ENCODE measurements at places on chromosomes 1 and 21.

DNA sequence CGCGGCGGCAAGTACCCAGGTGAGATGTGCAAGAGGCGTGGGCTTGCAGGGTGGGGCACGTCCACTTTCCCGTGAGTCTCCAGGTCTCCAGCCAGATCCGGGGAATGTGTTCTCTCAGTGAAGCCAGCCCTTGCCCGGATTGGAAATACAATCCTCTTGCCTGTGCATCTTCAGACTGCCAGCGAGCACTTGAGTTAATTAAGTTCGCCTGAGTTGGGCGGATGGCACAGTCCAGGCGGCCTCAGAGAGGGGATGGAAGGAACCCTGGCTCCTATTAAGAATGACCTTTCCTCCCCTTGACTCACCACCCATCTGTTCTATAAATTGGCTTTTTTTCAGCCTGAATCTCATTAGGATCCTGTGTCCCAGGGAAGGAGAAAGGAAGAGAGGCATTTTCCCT lies 33.3 kb upstream of the CNTN2 start:
- no peak for DNase-seq

GRCh38 chr1:7100479-7100878 lies 315.2 kb downstream of the CAMTA1 start:
- DNase-seq: no peak

DNA sequence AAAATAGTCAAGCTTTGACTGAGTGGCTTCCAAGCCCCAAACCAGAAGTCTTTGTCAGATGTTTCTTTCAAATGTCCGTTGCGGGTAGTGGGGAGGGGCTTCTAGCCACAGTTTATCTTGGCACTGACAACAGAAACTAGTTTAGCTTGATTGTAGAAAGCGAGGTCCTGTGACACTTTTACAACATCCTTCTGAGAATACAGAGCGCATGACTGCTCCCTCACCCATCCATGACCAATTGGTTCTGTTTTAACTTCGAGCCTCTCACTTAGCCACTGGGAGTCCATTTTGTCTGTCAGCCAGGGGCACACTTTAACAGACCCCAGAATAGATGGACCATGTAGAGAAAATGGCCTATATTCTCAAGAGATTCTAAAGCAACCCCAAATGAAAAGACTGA lies 199.2 kb upstream of the ST6GALNAC5 start:
- no peak for DNase-seq

DNA sequence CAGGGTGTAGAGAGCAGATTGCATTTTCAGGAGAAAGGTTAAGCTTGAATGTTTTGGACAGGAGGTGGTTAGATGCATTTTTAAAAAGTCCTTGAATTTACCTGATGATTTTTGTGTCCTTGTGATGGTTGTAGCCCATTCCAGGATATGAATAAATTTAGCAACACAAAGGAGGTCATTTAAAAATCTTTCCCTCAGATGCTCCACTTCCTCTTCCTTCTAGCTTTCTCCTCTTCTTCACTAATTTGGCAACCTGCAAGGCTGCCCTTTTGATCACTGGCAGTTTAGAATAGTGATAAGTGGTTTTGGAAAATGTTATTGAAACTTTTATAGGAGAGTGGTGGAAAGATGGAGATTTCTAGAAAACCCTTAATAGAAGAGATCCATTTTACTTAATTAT lies 124.0 kb downstream of the LMO4 start:
- DNase-seq: no peak

- no peak for DNase-seq
These were observed 32.7 kb upstream of the ANGPTL7 start for GRCh38 chr1:11156441-11156840.

DNA sequence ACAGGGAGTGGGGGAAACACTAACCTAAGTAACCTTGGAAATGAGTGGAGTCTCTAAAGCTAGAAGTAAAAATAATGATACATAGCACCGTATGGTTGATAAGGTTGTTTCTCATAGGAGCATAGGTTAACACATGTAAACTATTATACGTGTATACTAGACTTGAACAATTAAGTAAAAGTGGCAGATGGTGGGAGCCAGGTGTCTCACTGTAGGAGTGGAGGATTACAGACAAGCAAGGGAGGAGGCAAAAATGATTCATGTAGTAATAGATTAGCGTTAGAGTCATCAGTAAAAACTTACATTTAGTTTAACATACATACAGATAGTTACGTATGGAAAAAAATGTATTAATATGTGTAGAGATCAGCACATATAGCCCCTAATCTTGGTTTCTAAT lies 138.4 kb upstream of the DSCAM start:
- no peak for DNase-seq

DNA sequence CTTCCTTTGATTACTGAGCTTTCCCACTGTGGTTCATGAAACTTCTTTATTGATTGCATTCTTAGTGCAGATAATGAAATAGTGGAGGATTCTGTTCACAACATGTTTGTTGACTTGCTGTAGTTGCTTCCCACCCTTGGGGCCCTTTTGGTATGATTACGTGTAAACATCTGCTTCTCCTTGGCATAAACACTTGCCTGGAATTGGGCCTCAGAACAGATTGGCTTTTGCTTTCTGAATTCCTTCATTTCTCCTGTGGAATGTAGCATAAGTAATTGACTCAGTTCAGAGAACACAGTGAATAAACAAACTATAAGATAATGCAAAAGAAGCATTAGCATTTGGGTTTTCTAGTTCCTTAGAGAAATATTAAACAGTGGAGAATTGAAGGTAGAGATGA lies 59.5 kb upstream of the LAMC2 start:
- DNase-seq: peak; percentile 54

- DNase-seq: no peak
These were observed 168.0 kb downstream of the PRDM16 start for GRCh38 chr1:3236955-3237354.

- peak; percentile 43 for DNase-seq
These were observed 717 bp downstream of the YBX1 start for GRCh38 chr1:42682739-42683531.

GRCh38 chr1:232305050-232305449 lies 324.9 kb downstream of the SIPA1L2 start:
- DNase-seq: no peak

DNA sequence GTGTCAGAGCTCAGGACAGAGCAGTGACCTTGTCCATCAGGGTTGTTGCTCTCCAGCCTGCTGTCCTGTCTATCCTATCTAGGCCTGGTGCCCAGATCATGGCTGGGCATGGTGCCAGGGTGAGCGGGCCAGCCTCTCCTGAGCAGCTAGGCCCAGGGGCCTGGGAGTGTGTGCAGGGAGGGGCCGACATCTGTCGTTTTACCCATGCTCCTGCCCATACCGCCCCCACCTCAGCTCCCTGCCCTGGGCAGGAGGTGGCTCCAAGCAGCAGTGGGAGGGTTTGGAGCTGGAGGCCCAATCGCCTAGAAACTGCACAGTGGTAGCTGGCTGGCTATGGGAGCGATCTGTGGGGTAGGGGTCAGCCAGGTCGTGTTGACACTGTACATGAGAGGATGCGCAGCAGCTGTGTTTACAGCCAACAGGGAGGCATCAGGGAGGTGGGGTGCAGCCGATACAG lies 6.5 kb downstream of the INSRR start:
- DNase-seq: no peak

DNA sequence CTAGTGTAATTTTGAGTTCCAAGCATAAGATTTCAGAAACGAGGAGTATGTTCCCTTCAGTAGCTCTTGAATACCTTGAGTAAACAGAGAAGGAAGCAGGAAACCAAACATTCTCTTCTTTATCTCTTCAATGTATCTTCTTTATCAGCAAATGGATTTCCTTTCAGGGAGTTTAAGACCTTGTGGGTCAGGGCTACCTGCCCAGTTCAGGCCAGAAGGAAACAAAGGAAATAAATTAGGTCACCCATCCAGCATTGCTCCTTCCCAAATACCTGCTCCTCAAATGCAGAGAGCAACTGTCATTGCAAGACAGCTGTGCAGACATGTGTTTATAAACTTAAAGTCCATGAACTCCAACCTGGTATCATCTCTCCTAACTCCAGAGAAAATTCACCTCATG lies 130.1 kb upstream of the SOD1 start:
- no peak for DNase-seq

DNA sequence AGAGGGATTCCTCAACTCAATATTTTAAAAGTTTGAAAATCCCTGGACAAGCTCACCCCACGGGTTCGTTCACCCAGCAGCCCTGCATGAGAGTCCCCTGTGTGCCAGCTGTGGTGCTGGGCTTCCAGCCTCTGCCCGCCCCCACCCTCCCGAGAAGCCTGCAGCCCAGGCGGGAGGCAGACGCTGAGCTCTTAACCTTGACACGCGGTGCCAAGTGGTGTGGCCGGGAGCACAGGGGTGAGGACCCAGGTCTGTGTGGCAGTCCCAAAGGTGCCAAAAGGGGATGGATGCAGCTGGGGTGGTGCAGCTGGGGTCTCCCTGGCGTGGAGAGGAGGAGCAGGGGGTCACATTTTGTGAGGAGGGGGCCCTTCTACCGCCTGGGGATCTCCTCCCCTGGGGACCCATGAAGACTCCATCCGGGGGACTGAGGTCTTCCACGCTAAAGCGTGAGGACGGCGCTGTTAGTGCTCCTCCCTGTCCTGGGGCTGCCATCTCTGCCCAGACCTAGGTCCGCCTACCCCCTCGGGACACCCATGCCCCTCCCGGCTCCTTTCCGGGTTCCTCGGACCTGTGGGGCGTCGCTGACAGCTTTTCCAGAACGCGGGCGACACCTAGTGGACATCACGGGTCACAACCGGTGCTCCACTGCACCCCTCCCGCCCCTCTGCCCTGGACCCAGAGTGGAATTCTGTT lies 12.9 kb downstream of the PLA2G2F start:
- DNase-seq: peak; percentile 62

GRCh38 chr1:44609412-44609767 lies 64.9 kb downstream of the TMEM53 start:
- no peak for DNase-seq

DNA sequence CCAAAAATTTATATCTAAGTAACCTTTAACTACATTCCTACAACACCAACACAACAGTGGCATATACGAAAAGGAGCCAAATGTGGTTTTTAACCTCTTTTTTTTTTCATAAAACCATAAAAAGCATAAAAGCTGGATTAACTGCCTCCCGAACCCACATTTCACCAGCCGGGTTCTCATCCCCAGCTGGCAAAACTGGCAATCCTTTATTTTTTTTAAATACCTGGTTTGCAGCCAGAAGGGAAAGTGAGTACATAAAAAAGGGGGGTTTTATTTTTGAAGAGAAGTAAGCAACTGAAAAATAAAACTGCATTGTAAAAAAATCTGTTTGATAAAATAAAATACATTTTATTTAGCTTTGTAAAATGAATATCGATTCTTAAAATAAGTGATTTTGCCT lies 295.4 kb downstream of the AKT3 start:
- DNase-seq: no peak

- no peak for DNase-seq
These were observed 27.9 kb downstream of the ANGEL2 start for GRCh38 chr1:212987702-212988322.

DNA sequence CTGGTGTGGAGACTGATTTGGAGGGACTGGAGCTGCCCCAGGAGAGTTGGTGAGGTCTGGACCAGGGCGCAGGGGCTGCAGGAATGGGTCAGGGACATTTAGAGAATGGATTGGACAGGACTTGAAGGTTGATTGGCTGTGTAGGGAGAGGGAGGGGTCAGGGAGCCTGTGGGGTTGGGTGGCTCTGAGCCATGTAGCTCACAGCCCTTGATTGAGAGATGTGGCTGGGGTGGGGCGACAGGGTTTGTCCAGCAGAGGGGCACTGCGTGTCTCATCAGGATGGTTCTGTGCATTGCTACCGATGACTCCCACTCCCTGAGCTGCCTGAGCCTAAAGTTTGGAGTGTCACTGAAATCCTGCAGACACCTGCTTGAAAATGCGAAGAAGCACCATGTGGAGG lies 12.1 kb downstream of the AZIN2 start:
- DNase-seq: no peak

- DNase-seq: no peak
These were observed 4.6 kb downstream of the CHD1L start for GRCh38 chr1:147246910-147247655.

- DNase-seq: no peak
These were observed 19.2 kb upstream of the PARP1 start for GRCh38 chr1:226427131-226427530.

DNA sequence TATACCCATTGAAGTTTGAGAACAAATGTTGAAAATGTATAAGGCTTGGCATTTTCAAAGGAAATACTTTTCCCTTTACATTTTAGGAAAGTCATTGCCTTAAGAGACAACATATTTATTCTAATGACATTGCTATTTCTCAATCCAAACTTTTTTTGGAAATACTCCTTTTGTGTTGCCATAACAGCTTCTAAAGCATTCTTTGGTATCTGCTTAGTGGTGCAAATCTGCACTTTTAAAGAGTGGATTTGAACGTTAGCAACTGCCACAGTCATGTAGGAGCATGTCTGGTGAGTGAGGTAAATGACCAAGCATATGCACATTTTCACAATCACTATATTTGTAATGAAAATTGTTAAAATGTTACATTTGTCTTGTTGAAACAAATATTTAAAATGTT lies 124.4 kb upstream of the GORAB start:
- no peak for DNase-seq

DNA sequence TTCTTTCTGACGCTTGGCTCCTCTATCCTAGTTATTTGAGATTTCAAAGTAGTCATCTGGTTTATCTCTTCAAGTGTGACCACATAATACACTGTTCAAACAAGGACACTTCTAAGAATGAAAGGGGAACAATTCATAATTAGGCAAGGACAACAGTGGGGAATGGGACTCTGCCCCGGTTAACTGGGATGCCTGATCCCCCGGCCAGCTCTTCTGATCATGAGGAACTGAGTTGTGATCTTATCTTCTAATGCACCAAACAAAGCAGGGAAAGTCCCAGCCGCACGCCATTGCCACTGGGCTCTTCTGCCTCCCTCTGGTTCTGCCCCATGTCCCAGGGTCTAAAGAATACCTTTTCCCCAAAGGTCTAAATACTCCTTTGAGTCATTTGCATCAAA lies 158.2 kb upstream of the IRF2BP2 start:
- no peak for DNase-seq

GRCh38 chr1:245546875-245547274 lies 392.1 kb downstream of the KIF26B start:
- DNase-seq: no peak

- DNase-seq: peak; percentile 75
These were observed at the start of gene KIAA1614 for GRCh38 chr1:180912801-180913565. TSS of gene KIAA1614 (plus strand) at chr1:180912897. CDS start at chr1:180913244, 347 bp downstream.

GRCh38 chr1:1163538-1164070 lies 10.1 kb upstream of the TTLL10 start:
- DNase-seq: no peak

DNA sequence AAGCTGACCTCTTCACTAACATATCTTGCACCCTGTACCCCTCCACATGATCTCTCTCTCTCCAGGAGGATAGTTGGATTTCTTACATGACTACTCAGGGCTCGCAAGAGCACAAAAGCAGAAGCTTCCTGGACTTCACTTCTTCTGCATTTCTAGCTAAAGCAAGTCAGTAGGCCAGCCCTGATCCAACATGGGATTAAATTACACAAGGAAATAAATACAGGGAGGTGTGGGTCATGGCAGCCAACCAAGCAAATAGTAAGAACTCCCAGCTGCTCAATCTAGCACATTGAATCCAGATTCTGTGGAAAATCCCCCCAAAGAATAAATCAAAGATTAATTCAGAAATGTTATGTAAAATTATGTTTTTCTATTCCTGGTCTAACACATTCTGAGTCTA lies 33.3 kb downstream of the KLHDC7A start:
- DNase-seq: no peak

GRCh38 chr1:110280804-110281203 lies 58.4 kb upstream of the RBM15 start:
- no peak for DNase-seq

Data from SJSA1 (cell line).